Smooth muscle cell of the umbilical artery (primary cell): ENCODE measurements at places on chromosomes 11 and 22. TPM values are rescaled to one million over a fixed set of nuclear protein-coding genes. Genes with fewer than 3 reads are reported as not detected.

APOA1 gene
- total RNA-seq: 3.0 and 10.4 TPM in 2 replicates

OR4C46 gene
- total RNA-seq: not detected in 2 replicates

SPON1 gene
- total RNA-seq: 0.55 and 3.9 TPM in 2 replicates

PHETA2 gene
- total RNA-seq: 15.7 and 22.6 TPM in 2 replicates

SCGB1A1 gene
- total RNA-seq: not detected in 2 replicates

KDM4E gene
- not detected in 2 replicates for total RNA-seq

CDON gene
- 7.1 and 8.1 TPM in 2 replicates for total RNA-seq
